HAP-1 (cell line): ENCODE measurements at places on chromosomes 2 and 18.
A peak's percentile ranks its signal among the peaks of the same experiment; 100 is the strongest.

GRCh38 chr18:6543330-6543908 is 128.7 kb upstream of the L3MBTL4 start:
- DNase-seq = no peak

DNA sequence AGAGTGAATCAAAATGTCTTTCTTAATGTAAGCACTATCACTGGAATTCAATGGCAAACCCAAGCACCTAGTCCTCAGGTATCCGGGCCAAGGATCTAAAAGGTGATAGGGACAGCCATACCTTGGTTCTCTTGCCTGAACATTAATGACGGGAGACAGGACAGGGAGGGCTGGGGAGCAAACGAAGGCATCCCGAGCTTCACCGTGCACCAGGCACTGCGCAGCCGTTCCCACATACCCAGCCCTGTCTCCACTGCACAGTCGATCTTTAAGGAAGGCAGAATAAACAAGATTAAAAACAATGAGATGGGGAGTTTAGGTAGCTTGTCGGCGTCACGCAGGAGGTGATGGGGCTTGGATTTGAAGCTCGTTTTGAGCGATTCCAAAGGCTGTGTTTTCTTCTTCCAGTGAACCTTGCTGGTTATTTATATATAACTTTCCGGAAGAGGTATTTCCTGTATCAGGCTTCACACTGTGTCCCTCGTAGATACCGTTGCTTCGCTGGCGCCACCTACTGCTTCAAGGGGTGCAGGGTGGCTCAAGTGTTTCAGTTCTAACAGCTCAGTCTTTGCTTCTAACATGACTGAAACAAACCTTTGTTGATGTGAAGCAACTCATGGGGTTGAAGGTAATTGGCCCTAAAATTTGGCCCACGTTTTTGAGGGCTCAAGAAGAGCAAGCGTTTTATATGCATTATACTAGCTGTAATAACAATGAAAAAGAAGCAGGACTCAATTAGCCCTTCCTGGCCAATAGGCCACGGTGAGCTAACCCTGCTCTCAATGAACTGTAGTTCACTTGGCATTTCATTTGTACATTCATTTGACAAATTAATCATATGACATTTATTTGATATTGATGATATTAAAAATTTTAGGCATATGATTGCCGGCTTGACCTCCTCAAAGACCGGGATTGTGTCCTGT is 77.4 kb downstream of the DCDC2C start:
- DNase-seq = peak; percentile 75

- DNase-seq = no peak
These were observed 177.1 kb downstream of the RNF144A start for GRCh38 chr2:7094231-7094741.

GRCh38 chr2:39523308-39524044 is 86.4 kb upstream of the MAP4K3 start:
- peak; percentile 82 for DNase-seq

GRCh38 chr2:241967467-241968144 is 98.1 kb downstream of the RTP5 start:
- DNase-seq = peak; percentile 2

DNA sequence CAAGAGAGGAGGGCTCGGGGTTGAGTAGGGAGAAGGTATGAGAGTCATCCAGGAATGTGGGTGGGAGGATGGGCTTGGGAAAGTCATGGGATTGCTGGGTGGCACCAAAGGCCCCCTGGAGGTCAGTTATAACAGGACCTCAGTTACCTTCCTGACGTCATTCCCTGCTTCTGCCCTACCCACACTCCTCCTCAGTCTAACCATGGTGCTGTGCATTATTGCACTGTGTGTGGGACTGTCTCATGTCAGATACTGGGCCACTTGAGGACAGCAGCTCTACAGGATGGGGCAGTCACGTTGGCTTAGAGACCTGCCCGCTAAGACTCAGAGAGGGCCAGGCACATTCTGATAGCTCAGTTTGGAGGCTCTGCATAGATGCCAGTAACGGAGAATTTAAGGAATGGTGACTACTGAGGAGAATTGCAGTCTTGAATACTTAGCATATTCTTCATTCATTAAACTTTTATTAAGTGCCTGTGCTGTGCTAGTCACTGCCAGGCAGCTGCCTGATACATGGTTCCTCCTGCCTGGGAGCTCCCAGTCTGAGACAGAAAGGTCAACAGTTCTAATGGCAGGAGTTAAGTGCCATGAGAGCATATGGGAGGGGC is 90.5 kb downstream of the LAMA3 start:
- DNase-seq = peak; percentile 17

GRCh38 chr18:76956648-76957047 is 134.3 kb downstream of the ZNF236 start:
- no peak for DNase-seq

DNA sequence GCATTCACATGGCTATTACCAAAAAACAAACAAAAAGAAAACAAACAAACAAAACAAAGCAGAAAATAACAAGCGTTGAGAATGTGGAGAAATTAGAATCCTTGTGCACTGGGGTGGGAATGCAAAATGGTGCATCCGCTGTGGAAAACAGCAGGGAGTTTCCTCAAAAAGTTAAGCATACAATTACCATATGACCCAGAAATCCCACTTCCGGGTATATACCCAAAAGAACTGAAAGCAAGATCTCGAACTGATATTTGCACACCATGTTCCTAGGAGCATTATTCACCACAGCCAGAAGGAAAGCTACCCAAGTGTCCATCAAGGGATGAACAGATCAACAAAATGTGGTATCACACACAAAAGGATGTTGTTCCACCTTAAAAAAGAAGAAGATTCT is 17.9 kb upstream of the TEX51 start:
- DNase-seq = no peak

- DNase-seq = no peak
These were observed 234.5 kb upstream of the COPS8 start for GRCh38 chr2:236851187-236851586.

DNA sequence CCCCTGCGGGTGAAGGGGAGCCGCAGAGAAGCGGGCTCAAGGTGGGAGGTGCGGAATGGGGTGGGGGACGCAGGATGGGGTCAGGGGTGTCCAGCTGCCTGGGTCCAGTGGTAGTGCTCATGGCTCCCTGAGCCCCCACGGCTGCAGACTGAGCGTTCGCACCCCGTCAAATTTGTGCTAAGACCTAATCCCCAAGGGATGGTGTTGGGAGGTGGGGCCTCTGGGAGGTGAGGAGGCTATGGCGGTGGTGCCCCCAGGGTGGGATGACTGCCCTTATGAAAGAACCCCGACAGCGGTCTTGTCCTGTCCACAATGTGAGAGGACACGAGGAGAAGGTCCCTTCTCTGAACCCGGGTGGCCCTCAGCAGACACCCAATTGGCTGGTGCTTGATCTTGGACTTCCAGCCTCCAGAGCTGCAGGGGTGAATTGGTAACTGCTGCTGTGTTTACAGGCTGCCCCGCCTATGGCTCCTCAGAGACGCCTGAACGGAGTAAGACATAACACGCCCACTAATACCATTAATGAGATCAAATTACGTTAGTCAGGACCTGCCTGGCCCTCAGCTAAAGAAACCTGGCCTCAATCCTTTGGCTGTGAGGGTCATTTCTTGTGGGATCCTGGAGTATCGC is 42.6 kb downstream of the PXDN start:
- no peak for DNase-seq

DNA sequence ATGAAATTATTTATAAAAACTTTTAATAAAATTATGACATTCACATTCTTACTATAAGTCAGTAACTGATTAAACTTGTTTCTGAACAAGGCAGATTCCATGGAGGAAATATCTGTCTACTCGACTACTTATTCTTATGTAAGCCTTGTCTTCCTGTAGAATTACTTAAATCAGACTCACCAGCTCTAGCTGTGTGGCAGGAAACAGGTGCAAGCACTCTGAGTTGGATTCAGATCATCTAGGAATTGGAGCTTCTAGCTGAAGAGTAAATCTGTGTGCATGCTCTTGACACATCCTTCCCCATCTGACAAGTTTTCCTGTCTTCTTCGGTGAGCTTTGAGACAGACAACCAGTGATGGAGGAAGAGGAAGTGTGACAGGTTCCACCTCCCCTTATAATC is 284.7 kb downstream of the TRIB2 start:
- DNase-seq = no peak

- no peak for DNase-seq
These were observed 286.5 kb downstream of the C1D start for GRCh38 chr2:67776276-67776675.

GRCh38 chr18:76233876-76234675 is 261.0 kb downstream of the ZNF516 start:
- no peak for DNase-seq

DNA sequence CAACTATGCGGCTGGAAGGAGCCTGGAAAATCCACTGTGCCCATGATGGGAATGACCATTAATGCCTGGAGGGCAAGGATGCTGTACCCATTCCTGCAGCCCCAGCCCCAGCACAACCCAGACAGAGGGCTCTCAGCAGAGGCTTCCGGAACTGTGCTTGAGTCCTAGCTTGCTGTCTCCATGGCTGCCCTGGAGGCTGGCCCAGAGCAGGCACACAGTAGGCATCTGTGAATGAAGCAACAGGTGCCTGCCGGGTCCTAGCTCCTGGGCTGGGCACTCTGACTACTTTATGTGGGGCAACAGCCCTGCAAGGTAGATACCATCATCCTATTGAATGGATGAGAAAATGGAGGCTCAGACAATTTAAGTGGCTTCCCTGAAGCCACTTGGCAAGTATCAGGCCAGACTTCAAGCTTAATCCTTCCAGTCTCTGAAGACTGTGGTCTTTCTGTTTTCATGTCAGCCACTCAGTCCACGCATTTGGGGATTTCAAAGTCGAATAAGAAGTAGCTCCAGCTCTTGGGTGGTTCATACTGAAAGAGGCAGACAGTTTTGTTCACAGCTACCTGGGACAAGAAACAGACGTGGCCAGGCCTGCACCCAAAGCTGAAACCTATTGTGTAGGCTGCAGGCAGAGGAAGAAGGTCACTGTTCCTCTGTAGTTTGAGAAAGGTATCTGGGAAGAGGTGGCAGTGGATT is 237.5 kb downstream of the ZBTB7C start:
- no peak for DNase-seq

GRCh38 chr18:48116873-48117630 is 186.6 kb upstream of the SMAD2 start:
- DNase-seq = no peak

GRCh38 chr18:14941256-14941655 is 193.3 kb downstream of the ANKRD30B start:
- no peak for DNase-seq

DNA sequence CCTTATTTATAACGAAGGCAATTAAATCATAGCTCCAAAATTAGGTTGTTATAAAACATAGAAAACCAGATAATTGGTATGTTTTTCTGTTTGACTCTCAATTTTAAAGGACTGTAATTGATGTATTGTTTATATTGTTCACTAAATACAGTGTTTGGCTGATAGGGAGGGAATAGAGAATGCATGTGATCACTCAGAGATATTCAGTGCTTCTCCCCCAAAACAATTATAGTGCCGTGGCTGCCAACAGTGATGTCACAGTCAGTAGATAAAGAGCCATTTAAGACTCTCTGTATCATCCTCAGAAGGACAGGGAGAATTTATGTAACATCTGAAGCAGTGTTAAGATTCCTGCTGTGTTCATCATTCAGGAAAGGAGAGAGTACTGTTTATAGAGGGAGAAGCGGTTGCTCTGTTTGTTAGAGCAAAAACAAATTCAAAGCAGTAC is 69.6 kb downstream of the PHLPP1 start:
- no peak for DNase-seq

DNA sequence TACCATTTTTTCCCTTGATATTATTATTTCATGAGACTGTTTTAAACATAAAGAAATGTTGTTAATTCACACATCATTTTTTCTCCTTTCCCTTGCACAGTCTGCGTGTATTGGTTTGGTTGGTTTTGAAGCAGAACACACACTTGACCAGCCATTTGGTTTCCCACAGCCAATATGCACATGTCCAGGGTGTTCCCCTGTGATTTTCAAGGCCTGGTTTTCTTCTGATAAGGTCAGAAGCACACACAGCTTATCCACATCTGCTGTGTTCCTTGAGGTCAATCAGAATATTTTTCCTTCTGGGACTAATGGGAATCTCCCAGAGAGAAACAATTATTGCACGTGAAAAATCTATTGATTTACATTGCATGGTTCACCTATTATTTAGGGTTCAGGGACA is 103.2 kb upstream of the EFEMP1 start:
- DNase-seq = no peak

- no peak for DNase-seq
These were observed 150.6 kb downstream of the ZNF236 start for GRCh38 chr18:76972846-76973519.

DNA sequence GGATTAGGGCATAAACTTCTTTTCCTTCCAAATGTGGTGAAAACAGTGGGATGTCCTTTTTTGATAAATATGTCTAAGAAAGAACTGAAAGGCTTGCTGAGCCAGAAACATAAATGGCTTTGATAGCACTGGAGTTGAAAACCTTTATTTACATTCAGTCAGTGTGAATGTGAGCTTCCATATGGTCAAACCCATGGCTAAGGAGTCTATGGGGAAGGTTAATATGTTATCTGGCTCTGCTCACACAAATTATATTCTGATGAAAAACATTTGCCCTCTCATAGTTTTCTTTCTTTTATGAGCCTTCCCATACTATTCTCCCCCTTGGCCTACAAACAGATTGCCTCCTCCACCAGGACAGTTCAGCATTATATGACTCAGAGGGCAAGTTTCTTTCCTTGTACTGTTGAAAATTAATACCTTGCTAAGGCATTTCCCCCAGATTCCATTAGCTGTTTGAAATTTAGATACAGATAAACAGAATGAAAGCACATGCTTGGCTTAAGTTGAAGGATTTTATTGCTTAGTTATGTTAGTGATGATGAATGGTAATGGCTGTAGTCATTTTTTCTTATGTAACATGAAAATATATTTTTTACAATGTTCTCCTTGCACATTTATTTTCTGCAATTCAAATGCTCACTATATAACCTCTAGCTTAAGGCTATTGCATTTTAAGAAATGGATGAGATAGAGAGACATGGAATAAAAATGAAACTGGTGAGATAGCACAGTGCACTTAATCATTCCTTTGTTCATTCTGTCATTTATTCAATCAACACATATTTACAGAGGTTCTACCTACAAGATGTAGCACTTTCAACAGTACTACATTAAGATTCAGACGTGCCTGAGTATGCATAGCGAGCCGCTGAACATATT is 544.1 kb downstream of the LRRTM4 start:
- DNase-seq = no peak
